ENCODE measurements at places on chromosomes 6 and 20.

- no peak for DNase-seq
Observed at GRCh38 chr6:158039571-158040050, 57.9 kb downstream of the SYNJ2 start.

- no peak for DNase-seq
Observed at GRCh38 chr20:59938696-59939051, 1.4 kb downstream of the PPP1R3D start.

- DNase-seq: no peak
Observed at GRCh38 chr6:5936140-5936539, 70.6 kb downstream of the NRN1 start.

DNA sequence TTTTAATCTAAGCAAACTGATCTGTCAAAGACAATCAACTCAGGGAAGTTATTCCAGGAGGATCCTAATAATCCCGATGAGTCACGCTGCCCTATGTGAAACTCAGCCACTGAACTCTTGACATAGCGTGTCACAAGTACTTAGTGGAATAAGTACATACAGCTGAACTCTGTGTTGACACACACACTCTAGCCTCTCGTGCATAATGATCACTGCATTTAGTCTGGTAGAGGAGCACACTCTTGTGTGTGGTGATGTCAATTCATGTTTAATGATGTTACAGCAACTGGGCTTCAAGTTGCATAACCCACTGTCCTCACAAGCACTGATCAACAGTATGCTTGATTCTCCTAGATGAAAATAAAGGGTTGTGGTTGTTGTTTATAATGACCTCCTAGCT is 148.3 kb downstream of the HACE1 start:
- DNase-seq: no peak

- DNase-seq: no peak
Observed at GRCh38 chr6:159842035-159842434, 42.0 kb downstream of the PNLDC1 start.

- DNase-seq: no peak
Observed at GRCh38 chr20:24478584-24478983, 9.2 kb downstream of the SYNDIG1 start.

DNA sequence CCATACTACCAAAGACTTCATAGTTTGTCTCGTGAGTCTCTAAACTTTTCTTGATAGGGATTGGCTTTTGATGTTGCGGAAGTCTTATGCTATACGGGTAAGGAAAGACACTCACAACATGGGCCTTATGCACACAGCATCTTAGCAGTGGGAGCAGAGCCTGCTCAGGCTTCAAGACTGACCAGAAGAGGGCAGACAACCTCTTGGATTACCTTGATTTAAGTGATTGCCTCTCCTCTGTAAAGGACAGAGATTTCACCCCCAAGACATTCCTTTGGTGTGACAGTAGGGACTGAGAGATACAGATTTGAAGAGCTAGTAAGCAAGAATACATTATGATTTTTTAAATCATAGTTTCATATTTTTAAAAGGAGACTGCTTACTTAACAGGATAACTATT is 71.0 kb upstream of the SAMD3 start:
- DNase-seq: no peak

DNA sequence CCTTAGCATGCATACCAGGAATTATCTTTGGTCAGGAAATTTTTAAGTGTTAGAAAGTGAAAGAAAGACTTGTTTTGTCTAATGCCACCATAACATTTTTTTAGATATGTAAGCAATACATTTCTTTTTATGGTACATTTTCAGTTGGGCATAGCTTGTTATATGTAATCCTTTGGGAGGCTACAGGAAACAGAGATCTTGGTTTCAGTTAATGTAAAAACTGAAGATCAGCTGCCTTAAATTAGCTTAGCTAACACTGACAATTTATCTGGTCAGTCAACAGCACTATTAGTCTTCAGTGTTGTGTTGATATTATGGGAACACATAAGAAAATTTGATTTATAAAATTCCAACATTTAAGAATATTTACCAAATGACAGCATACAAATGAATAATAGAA is 78.6 kb upstream of the SMIM8 start:
- no peak for DNase-seq

GRCh38 chr20:44110816-44111568 is 76.0 kb downstream of the JPH2 start:
- DNase-seq: no peak

- DNase-seq: peak; percentile 24
Observed at GRCh38 chr20:51525241-51526105, 17.0 kb downstream of the NFATC2 start.

GRCh38 chr20:58840816-58841538 is 9.7 kb downstream of the GNAS-AS1 start:
- no peak for DNase-seq

GRCh38 chr6:13572240-13572639 is 2.2 kb upstream of the SIRT5 start:
- no peak for DNase-seq

DNA sequence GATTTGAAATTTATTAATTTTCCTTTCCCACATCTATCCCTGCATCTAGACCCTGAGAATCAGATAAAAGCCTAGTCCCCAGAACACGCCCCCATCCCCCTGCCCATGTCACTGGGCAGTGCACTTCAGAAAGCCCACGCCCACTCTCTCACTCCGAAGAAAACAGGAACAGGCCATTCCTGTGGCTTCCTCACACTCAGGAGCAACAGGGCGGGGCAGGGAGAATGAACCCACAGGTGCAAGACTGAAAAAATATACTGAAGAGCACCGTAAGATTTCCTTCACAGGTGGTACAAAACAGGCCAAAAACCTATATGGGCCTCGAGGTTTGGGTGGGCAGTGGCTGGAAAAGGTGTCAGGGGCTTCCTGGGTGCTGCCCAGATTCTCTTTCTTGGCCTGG is 3.4 kb downstream of the OXT start:
- DNase-seq: no peak

- no peak for DNase-seq
Observed at GRCh38 chr20:25510202-25510601, 75.1 kb downstream of the NINL start.

DNA sequence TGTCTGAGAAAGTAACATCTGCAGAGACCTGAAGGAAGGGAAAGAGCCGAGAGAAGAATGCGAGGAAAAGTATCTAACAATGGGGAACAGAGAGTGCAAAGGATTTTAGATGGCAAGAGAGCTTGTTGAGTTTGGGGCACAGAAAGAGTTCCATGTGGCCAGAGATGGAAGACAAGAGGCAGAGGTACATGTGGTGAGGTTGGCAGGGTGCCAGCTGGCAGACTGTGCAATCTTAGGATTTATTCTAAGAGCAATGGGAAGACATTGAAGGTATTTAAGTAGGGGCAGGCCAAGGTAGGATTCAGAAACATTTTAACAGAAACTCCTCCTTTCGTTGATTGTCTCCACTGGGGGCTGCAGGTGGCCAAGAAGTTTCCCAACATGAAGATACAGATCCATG is 20.4 kb upstream of the LBP start:
- DNase-seq: no peak

DNA sequence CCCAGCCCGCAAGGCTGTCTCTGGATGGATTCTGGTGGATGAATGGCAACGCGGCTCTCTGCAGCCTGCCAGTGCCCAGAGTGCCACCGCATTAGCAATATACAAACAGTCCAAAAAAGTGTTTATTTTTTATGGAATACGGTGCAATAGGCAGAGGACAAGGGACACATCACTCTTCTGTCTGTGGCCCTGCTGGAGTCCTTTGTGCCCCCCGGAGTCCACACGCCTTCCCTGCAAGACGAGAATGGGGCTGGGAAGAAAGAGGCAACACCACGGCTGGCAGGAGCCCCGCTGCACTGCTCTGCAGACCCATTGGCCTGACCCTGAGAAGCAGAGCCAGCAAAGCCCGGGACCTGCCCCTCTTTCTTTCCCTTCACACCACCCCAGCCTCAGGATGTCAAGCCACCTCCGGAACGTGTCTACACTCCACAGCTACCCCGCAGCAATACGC is 196.3 kb downstream of the SYNDIG1 start:
- no peak for DNase-seq

DNA sequence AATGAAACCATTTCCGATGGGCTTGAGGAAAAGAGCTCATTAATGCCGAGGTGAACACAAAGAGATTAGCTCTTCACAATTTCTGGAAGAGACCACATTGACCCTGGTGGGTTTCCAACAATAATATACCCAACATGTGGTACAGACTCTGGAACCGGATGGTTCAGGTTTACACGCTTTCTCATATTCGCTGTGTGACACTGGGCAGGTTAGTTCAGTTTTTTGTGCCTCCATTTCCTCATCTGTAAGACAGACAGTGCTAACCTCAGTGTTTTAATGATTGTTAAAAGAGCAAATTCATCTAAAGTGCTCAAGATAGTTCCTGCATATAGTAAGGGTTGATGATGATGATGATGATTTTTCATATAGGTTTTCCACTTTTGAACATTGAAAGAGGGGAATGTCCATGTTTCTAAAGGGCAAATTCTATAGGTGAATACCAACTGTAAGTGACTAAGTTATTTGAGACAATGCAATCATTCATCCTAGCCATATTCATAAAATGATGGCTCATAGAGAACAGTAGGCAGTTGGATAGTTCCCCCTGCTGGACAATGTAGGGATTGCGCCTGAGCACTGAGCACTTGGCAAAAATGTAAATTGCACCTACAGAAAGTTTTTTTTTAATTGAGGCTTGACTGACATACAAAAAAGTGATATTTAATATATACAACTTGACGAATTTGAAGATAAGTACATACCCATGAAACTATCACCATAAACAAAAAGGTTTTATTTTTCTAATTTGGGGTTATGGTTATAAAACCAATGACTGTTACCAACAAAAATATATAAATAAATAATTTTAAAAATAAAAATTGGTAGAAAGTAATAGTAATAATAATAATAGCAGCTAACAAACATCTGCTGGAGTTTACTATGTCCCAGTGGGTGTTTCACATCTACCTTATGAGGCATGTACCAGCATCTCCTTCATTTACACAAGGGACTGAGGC is 2.1 kb upstream of the PERP start:
- DNase-seq: peak; percentile 63

All from stimulated activated CD8-positive, alpha-beta memory T cell treated with anti-CD3 and anti-CD28 coated beads, Interleukin-4, amount 100 ng/mL, for 1 hour (primary cell).